ENCODE measurements at places on chromosomes 1 and 21.

- DNase-seq: no peak
Measured at GRCh38 chr1:34975338-34975737, 9.8 kb downstream of the TMEM35B start.

DNA sequence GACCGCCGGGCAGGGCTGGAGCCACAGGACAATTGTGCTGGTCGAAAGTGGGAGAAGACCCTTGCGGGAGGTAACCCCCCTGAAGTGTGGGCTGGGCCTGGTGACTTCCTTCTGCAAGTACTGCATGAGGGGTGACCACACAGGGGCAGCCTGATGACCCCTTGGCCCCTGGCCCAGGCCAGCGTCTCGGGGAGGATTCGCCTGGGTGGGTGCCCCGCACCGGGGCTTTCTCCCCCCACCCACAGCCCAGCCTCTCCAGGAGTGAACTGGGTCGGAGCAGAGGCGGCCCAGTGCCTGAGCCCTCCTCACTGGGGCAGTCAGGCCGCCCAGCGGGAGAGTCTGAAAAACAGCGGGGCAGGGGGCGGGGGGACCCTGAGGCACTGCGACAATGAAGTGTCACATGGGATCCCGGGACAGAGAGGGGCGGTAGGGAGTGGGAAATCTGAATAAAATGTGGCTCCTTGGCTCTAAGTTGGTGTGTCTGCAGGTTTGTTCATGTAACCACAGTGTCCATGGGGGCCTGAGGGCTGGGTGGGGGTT is 1.6 kb upstream of the DNMT3L start:
- no peak for DNase-seq

- no peak for DNase-seq
Measured at GRCh38 chr1:196380316-196380715, 227.9 kb downstream of the KCNT2 start.

- DNase-seq: no peak
Measured at GRCh38 chr1:240217403-240217802, 125.7 kb downstream of the FMN2 start.

DNA sequence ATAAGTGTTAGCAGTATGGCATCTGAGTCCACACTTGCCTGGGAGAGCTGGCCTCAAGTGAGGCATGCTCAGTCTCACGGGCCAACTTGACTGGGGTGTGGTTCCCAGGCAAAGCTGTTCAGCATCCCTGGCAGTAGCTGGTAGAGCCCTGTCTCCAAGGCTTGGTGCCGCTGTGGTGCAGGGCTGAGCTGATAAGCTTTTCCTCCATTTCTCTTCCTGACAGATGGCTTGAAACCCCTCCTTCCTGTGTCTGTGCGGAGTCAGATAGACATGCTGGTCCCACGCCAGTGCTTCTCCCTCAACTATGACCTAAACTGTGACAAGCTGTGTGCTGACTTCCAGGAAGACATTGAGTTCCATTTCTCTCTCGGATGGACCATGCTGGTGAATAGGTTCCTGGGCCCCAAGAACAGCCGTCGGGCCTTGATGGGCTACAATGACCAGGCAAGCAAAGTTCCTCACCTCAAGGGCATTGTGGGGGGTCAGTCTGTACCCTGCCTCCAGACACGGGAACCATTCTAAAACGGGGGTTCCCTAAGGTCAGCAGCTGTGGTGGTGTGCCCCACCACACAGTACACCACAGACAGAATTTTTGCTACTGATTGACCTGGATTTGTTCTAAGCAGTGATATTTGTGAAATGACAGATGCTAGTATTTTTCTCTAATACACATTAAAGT is 13.7 kb upstream of the MIIP start:
- DNase-seq: no peak

DNA sequence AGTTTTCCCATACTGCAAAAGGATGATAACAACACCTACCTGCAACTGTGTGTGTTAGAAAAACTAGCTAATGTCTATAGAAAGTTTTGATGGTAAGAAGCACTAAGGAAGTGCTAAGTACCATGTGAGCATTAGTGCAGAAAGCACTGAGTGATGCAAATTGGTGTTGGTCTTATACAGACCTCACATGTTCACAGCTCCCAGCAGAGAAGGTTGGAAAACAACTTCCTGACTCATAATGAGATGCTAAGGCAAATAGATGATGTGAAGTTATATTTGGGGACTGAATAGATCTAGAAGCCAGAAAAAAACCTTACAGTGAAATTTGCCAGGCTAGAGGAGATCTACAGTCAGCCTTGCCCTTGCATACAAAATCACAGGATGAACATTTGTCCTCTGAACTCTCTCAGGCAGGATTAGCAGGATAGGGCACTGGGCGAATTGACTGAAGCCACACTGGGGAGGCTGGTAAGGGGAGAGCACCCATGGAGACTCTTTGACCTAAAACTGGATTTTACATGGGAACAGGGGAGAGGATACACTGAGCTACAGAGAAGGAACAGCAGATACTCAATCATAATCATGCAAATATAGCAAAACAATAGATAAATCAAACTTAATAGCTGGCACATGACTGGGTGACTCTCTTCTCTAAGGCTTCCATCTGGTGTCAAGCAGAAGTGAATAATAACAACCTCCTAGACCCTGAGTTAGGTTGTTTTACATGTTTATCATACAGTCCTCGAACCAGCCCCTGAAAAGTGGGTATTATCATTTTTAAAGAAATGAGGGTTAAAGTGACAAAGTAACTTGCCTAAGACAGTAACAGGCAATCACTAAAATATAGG is 61.3 kb downstream of the ASTN1 start:
- DNase-seq: no peak

DNA sequence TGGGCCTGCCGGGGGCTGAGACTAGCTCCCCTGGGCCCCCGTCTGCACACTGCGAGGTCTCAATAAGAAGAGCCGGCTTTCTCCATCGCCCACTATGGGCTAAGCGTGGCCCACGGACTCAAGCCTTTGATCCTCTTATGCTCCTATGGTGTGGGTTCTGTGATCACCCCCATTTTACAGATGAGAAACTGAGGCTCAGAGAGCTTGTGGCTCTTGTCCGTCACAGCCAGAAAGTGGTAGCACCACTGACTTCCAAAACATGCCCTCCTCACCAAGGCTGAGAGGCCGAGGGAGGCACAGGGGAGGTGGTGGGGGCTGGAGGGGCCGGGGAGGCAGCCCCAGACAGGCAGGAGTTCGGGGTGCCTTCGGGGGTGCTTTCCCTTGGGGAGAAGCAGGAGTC is 39.0 kb upstream of the CASZ1 start:
- no peak for DNase-seq

DNA sequence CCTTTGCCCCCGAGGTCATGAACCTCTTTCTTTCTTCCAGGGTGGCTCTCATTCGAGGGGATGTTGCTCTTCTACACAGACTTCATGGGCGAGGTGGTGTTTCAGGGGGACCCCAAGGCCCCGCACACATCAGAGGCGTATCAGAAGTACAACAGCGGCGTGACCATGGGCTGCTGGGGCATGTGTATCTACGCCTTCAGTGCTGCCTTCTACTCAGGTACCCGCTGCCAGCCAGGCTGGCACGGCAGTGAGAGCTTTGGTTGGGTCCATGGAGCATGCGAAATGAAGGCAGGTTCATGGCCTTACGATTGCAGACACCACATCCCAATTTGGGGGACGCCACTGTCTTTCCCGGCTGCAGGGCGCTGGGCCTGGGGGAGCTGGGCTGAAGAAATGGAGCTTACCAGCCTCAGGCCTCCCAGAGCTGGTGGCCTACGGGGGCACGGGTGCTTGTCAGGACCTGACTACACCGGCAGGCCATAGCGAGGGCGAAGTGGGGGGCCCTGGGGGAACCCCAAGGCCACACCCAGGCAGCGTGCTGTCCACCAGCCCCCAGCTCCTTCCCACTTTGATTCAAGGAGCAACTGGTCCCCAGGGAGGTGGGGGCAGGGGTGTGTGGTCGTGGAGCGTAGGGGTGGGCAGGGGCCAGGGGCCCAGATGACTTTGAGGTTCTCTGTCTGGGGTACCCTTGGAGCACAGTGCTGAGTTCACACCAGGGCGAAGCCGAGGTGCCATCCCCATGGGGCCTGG is 20.0 kb downstream of the SLC45A1 start:
- no peak for DNase-seq

DNA sequence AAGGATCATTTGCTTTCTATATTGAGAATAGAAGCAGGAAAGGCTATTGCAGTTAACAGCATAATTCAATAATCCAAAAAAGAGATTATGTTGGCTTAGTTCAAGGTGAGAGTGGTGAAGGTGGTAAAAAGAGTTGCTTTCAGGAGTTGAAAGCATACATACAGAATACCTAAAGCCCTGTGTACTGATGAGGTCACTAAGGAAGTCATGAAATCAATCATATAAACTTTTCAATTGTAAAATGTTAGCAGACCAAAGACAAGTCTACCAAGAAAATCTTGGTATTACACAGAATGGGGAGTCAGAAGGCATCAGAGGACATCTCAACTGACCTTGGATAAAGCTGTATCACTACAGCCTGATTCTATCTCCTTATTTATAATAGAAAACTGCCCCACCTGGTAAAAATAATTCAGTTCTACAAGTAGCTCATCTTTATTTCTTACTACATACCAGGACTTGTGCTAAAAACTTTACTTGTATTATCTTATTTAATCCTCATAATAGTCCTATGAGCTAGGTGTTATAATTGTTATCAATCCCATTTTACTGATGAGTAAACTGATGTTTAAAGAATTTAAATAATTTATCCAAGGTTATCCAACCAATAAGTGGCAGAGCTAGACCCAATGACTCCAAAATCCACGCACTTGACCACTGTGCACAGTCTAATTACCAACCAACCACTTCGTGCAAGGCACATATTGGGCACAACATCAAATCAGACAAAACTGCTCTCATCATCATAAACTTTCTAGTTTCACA is 40.9 kb downstream of the TUT4 start:
- no peak for DNase-seq

DNA sequence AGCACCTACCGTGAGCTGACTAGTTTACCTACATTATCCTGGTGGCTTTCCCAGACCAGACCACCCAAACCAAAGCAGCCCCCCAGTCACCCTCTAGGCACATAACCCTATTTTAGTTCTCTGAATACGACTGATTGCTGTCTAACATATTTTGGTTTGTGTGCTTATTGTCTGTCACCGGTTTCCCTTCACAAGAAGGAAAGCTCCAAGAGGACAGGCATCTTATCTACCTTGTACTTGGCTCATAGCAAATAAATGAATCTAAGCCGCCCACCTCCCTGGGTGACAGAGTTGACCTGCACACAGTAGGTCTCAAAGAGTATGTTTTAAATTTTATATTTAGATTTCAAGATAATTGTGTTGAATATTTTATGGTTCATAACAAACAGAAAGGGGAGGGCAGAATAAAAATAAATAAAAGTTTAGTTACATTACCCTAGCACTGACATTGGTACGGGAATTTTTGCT is 904 bp upstream of the PRDX6 start:
- no peak for DNase-seq

DNA sequence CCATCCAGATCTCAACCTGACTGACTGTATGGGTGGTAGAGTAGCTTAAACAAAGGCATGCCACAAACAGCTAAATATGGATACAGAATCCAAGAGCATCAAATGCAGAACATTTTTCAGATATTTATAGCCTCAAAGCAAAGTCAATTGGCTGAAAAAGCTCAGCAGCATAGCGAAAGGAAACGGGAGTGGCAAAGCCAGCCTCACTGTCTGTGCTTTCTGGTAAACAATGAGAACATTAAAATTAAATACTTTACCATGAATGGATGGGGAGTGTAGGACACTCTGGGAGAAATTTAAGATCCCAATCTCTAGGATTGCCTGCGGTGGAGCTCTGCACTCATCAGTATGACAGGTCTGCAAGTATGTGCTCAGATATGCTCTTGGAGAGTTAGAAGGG is 4.4 kb downstream of the RASAL2 start:
- no peak for DNase-seq

DNA sequence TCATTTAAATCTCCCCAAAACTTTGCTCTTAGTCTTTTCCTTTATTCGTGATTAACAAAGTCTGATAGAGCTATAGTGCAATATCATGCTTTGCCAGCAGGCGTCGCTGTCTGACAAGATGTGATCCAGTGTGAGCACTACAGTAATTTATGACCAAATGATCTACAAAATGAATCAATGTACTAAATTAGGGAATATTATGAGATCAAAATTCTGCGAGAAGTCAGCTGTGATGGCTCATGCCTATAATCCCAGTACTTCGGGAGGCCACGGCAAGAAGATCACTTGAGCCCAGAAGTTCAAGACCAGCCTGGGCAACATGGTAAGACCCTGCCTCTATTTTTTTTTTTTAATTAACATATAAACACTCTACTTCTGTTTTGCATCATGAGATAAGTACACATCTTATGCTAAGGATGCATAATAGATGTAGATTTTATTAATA is 3.6 kb upstream of the SPSB1 start:
- peak; percentile 71 for DNase-seq

DNA sequence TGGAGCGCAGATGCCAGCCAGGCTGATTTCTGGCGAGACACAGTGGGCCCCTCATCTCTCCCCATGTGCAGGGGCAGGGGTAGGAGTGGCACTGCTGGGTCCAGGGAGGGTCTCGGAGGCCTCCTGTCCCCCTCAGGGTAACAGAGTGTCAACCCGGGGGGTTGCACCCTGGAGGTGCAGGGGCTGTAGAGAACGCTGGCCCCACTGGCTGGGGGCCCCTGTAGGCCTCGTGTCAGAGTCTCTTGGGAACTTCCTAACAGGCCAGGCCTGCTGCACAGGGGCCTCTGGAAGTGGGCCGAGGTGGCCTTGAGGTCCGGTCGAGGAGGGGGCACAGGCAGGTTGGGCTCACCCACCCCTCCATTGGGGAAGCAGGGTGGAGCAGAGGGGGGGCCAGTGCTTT is 38.9 kb upstream of the AJAP1 start:
- DNase-seq: no peak

DNA sequence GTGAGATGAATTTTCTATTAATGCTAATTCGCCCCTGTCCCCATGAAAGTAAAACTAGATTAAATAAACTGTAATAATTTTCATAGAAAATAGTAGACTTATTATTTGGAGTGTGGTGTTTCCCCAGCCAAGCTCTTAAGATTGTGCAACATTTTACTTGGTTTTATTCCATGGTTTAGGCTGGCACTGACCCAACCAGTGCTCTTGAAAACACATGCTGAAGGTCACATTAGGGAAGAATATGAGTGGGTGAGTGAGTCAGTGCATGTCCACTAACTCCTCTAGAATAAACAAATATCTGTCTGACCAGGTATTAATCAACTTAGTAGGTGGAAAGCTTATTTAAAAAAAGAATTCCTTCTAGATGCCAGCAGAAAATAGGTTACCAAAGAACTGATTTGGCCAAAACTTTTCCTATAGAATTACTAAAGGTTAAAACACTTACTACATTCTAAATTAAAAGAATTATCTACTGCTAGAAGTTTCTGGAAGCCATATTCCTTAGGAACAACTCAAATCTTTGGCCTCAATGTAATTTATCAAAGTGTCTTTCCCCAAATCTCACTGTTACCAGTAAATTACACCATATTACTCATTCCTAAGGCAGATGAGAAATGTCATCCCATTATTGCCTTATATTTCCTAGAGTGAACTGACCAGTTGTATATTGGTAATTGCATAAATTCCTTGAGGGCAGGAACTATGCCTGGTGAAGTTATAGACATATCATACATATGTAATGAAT is 89.7 kb upstream of the RGS1 start:
- peak; percentile 44 for DNase-seq
